ENCODE measurements at places on chromosomes 5 and 9. TPM values are rescaled to one million over a fixed set of nuclear protein-coding genes. Genes with fewer than 3 reads are reported as not detected.

- H3K27ac ChIP-seq, result no peak overlapping the region
- H3K4me1 ChIP-seq, result peaks cover 52% of the 10 kb centered on the region
- DNase-seq, result no peak
Observed at GRCh38 chr9:127928676-127929624, 1.6 kb downstream of the PIP5KL1 start.

- H3K27ac ChIP-seq, result no peak overlapping the region
- peaks cover 8% of the 10 kb centered on the region for H3K4me1 ChIP-seq
- H3K36me3 ChIP-seq, result no peaks in the 10 kb centered on the region
- DNase-seq, result no peak
Observed at GRCh38 chr5:173629628-173630027, 13.2 kb upstream of the BOD1 start.

- no peaks in the 10 kb centered on the region for H3K27me3 ChIP-seq
- no peak overlapping the region for H3K27ac ChIP-seq
- no peak for DNase-seq
- H3K4me3 ChIP-seq, result no peak overlapping the region
- no peaks in the 10 kb centered on the region for H3K4me1 ChIP-seq
- H3K36me3 ChIP-seq, result peaks cover 60% of the 10 kb centered on the region
Observed at GRCh38 chr5:148427370-148428042, 43.7 kb downstream of the FBXO38 start.

GRCh38 chr5:127586066-127586770 lies 62.7 kb upstream of the CTXN3 start:
- DNase-seq, result no peak
- H3K27ac ChIP-seq, result no peak overlapping the region
- H3K27me3 ChIP-seq, result no peaks in the 10 kb centered on the region
- no peaks in the 10 kb centered on the region for H3K4me1 ChIP-seq
- no peaks in the 10 kb centered on the region for H3K36me3 ChIP-seq

DNA sequence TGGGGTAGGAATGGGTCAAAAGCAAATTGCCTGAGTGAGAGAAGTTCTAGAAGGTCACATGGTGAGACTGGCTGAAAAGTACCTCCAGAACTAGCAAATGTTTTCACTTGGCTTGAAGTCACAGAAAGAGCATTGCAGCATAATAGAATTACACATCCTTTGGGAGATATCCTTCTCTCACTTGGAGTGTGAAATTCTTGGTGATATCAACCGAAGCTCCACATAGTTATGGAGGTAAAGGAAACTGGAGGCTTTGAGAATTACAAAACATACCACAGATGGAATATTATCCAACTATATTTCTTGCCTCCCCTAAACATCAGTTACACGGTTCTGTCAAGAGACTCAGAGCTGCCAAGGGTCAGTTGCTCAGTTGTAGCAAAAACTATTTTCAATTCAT lies 182.4 kb downstream of the SEMA5A start:
- DNase-seq, result no peak
- H3K4me1 ChIP-seq, result no peaks in the 10 kb centered on the region
- no peaks in the 10 kb centered on the region for H3K27me3 ChIP-seq
- no peak overlapping the region for H3K4me3 ChIP-seq
- no peak overlapping the region for H3K27ac ChIP-seq

- no peak for DNase-seq
- H3K27ac ChIP-seq, result no peak overlapping the region
- H3K4me3 ChIP-seq, result no peak overlapping the region
Observed at GRCh38 chr5:83277953-83278352, 193.6 kb upstream of the VCAN start.

GRCh38 chr9:93292664-93293328 lies 108.9 kb downstream of the WNK2 start:
- no peak overlapping the region for H3K27ac ChIP-seq
- DNase-seq, result no peak
- H3K36me3 ChIP-seq, result no peaks in the 10 kb centered on the region
- no peak overlapping the region for H3K4me3 ChIP-seq
- H3K4me1 ChIP-seq, result peaks cover 9% of the 10 kb centered on the region

PTGR1 gene
- 18.6 TPM for total RNA-seq

NRG2 gene
- total RNA-seq, result 5.0 TPM

HACD4 gene
- total RNA-seq, result 1.9 TPM

All from suprapubic skin (tissue), 4 donors.